ENCODE measurements at places on chromosomes 6 and 20.
A peak's percentile ranks its signal among the peaks of the same experiment; 100 is the strongest.

GRCh38 chr6:48123601-48124000 lies 12.6 kb upstream of the PTCHD4 start:
- no peak for DNase-seq

GRCh38 chr20:7195704-7196103 lies 428.2 kb downstream of the BMP2 start:
- peak; percentile 89 for DNase-seq

DNA sequence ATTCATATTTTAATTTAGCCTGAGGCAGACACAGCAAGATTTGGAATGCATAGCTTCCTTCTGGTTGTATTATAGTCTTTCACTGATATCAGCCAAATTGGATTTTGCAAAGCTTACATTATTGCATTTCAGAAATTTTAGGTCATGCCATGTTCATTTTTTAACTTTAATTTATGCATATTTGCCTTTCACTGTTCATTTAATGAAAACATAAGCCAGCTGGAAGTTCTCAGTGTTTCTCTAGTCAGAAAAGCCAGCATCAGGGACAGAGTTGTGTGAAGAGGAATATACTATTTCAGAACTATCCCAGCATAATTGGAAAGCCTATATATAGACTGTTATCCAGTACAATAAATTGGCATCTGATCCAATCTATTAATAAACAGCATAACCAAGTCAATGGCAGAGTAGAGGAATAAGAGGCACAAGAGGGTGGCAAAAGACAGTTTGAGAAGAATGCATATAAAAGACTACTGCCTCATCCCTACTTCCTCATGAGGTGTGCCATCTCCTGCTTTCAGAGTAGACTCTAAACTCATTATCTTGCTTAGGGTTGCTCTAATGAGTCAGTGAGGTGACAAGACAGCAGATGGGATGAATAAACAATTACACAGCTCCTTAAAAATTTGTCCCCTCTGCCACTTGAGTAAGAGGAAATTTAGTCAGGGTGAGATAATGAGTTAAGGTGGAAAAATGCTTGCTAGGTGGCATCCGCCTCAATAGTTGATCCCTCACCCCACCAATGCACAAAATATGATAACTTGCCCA lies 159.8 kb upstream of the HCRTR2 start:
- DNase-seq = peak; percentile 26

GRCh38 chr6:116393430-116393829 lies 22.7 kb downstream of the DSE start:
- no peak for DNase-seq

- no peak for DNase-seq
Observed at GRCh38 chr6:140855520-140855919, 1277.2 kb upstream of the GJE1 start.

DNA sequence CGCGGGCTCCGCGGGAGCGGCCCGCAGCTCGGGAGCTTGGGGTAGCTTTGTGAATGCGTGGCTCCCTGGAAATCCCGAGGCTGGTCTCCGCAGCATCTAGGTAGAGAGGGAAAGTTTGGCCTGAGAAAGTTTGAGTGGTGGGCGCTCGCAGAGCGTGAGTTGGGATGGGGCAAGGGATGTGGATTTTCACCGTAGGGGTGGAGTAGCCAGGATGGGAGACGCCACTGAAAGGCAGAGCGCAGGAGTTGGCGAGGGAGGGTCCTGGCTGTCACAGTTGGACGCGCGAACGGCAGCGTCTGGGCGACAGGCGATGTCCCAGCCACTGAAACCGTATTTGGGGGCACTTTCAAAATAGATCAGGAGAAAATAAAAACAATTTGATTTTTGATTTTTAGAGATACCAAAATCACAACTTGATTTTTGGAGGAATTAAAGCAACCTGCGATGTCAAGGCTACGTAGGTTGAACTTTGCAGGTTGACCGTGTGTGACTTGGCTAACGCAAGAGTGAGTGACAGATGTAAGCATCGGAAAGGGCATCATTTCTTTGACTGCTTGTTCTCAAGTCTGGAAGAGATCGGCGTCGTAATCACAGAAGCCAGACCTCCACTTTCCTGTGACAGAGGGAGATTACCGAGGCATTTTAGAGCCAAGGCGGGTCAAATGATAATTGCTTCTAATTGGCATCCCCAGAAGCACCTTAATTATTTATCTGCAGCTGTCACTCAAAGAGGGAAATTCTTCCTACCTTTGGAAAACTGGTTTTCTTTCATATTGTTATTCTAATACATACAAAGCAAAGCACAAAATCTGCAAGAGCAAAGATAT lies 646 bp downstream of the HEY2 start:
- no peak for DNase-seq

DNA sequence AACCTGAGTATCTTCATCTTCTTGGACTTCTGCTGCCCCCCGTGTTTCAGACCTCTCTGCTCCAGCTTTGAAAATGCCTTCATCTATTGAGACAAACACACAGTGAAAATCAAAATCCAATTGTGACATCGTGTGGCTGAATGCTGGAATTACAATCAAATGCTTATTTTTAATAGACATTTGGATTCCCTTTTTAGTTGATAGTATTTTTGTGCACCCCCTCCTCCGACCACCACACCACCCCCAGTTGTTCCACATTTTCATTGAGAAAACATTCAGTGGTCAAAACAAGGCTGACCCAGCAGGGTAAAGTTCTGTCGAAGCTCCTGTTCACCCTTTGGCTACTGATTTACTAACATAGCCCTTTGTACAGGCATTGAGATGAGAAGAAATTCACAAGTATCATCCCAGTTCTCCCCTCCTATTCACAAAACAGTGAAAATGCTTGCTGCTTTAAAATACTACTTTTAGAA lies 79.0 kb downstream of the NRSN1 start:
- peak; percentile 14 for DNase-seq

- no peak for DNase-seq
Observed at GRCh38 chr6:119891206-119891605, 541.6 kb upstream of the MAN1A1 start.

GRCh38 chr6:149130508-149130907 lies 187.0 kb upstream of the TAB2 start:
- DNase-seq = no peak

DNA sequence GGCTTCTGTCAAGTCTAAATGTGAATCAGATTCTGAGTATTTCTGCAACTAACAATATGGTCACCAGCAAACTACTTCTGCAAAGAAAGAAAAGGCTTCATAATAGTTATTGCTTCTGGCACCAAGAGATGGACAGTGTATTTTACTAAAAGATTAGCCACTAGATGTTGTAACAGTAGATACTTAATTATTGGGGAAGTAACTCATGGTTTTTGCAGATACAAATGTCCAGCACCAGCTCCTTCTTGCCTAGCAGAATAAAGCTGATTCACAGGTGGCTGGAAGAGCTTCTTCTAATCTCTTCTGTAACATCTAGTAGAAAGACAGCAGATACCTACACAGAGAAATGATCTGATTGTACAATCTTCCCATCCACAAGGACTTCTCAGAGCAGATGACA lies 21.2 kb downstream of the ATXN1 start:
- no peak for DNase-seq

GRCh38 chr6:157741948-157742556 lies 81.0 kb upstream of the SNX9 start:
- DNase-seq = no peak

GRCh38 chr6:70651326-70651905 lies 16.3 kb upstream of the SMAP1 start:
- DNase-seq = peak; percentile 17

DNA sequence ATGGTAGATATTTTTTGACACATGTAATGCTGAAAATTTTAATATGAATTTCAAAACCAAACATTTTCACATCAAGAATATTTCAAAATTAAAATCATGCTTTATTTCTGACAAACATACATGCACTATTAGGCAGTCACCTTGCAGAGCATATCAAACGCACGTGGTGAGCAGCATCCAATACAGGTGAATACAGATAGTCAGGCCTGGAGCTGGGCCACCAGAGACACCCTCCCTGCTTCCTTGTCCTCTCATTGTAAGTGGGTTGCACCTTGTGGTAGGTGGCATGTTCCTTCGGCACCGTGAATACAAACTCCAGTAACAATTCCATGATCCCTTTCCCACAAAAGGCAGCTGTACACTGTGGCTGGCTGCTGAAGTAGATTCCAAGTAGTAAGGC lies 8.9 kb downstream of the REV3L start:
- no peak for DNase-seq

- no peak for DNase-seq
Observed at GRCh38 chr6:8225113-8225512, 122.8 kb upstream of the EEF1E1 start.
